ENCODE measurements at places on chromosomes 1 and 21.

GRCh38 chr1:206430031-206430983 lies 40.0 kb upstream of the IKBKE start:
- no peak for DNase-seq

DNA sequence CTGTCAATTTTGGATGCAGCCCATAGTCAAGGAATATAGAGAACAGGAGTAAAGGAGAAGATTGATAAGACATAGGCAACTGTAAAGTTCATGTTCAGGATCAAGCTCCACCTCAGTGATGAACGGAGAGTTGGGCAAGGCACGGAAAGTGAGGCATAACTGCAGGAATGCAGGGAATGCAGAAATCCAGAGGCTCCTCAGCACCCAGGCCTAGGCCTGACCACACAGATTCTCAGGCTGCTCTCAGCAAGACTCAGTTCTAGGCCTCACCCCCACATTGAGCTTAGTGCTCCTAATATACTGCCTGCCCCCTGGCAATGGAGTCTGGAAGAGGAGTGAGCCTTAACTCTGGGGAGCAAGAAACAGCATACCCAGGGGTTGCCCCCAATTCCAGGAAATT lies 36.3 kb upstream of the S1PR1 start:
- no peak for DNase-seq

GRCh38 chr1:85047144-85047471 lies 1.2 kb downstream of the MCOLN3 start:
- no peak for DNase-seq

DNA sequence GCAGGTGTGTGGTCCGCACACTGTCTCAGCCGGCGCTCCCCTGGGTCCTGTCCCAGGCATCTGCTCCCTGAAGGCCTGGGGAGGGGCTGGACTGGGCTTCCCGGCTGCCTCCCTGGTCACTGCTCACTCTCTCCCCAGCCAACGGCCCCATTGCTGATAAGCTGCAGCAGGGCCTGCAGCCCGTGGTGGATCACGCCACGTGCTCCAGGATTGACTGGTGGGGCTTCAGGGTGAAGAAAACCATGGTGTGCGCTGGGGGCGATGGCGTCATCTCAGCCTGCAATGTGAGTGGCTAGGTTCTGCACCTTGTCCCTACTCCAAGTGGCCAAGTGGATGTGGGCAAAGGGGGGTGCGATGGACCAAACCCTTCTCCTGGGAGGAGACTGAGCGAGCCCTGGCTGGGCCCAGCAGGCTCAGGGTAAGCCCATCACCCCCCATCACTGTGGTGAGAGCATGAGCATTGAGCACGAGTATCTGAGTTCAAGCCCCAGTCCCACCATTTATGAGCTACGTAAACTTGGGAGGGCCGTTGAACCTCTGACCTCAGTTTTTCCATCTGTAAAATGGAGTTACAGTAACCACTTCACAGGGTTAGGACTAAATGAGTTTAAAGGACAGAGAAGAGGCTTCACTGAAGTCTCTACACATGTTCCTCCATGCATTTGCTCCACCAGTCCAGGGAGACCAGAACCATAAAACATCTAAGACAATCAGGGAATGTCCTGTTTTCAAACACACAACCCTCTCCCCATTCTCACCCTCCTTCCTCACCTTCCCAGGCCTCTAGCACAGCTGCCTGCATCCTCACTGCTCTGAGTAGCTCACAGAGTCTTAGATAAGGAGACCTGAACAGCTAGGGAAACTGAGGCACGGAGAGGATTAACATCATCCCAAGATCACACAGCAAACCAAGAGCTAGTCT lies 6.5 kb downstream of the CTRC start:
- DNase-seq: no peak

GRCh38 chr1:195960580-195960979 lies 647.7 kb downstream of the KCNT2 start:
- DNase-seq: no peak

GRCh38 chr1:155241841-155242264 lies 13.4 kb downstream of the ENTREP3 start:
- no peak for DNase-seq

GRCh38 chr1:108816049-108816893 lies 40.6 kb downstream of the AKNAD1 start:
- peak; percentile 61 for DNase-seq

- DNase-seq: no peak
Measured at GRCh38 chr1:215669806-215670491, 102.8 kb downstream of the KCTD3 start.

DNA sequence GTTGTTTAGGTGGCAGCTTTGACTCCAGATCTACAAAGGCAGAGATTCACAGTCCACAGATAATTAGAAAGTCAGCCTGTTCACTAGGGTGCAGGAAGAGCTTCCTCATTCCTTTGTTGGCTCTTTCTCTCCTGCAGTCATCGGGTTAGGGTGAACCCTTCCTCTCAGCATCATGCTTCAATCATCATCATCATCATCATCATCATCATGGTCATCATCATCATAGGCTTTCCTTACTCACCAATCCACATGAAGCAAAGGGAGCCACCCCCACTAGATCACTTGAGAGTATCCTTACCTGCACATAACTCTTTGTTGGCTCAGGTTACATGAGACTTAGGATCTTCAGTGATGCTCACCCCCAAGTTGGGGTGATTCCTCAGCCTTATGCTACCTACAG lies 19.0 kb downstream of the MPZ start:
- DNase-seq: no peak

DNA sequence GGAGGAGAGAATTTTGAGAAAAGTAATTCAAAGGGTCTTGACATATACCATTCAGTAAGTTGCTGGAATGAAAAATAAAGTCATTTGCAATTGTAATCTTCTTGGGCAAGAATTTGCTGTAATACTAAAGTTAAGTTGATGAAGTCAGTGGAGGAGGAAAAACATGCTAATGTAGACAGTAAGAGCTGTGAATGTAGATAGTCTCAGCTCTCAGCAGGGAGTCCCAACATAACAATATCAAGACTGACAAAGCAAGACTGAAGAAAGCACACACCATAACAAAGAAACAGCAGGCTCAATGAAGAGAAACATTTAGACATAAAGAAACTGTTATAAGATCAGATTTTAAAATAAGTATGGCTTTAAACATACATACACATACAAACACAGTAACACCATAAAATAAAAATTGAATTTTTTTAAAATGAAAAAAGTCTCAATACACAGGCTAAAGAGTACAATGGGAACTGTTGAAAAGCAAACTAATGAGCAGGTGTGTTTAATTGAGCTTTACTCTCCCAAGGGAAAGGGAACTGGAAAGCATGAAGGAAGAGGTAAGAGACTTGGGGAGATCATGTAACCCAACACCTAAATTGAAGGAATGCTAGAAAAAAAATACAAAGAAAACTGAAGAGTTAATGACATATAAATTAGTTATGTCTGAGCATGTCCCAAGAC lies 336.3 kb upstream of the NCAM2 start:
- DNase-seq: no peak

All from substantia nigra (tissue), 51 donors.